Cortex of kidney (tissue), 1 donor: ENCODE measurements at places on chromosomes 11 and 22.

GRCh38 chr11:129319751-129320150 is 55.9 kb upstream of the BARX2 start:
- DNase-seq: no peak

DNA sequence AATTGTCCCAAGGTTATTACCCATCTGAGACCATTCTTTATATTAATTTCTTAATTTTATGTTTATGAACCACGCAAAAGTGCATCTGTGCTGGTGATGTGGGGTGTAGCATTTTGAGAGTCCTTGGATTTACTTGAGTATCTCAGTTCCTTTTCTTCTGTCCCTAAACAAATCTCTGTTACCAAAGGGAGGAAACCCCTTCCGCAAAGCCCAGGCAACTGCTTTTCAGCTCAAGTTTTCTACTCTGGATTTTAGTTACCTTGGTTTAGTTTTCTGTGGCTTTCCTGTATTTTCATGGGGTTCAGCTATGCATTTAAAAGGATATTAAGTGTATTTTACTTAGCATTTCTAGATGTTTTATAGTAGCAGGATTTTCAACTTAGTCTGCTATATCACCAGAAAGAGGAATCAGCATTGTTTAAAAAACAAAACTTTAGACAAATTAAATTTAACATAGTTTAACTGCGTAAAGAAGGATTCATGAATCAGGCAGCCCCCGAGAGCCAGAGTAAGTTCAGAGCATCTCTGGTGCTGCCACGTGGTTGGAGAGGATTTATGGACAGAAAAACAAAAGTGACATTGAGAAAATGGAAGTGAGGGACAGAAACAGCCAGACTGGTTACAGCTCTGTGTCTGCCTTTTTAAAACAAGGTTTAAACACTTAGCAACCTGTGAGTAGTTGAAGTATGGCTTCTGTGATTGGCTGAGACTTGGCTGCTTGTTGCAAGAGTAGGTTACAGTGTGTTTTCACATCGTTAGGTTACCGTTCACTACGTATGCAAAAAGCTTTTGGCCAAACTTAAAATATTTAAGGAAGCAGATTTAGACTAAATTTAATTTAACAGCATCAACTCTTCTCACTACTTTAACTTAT is 9.6 kb downstream of the ADM start:
- no peak for DNase-seq

GRCh38 chr22:31879585-31879984 is 64.8 kb upstream of the YWHAH start:
- DNase-seq: no peak

GRCh38 chr11:72721689-72722049 is 30.5 kb downstream of the ARAP1 start:
- no peak for DNase-seq

DNA sequence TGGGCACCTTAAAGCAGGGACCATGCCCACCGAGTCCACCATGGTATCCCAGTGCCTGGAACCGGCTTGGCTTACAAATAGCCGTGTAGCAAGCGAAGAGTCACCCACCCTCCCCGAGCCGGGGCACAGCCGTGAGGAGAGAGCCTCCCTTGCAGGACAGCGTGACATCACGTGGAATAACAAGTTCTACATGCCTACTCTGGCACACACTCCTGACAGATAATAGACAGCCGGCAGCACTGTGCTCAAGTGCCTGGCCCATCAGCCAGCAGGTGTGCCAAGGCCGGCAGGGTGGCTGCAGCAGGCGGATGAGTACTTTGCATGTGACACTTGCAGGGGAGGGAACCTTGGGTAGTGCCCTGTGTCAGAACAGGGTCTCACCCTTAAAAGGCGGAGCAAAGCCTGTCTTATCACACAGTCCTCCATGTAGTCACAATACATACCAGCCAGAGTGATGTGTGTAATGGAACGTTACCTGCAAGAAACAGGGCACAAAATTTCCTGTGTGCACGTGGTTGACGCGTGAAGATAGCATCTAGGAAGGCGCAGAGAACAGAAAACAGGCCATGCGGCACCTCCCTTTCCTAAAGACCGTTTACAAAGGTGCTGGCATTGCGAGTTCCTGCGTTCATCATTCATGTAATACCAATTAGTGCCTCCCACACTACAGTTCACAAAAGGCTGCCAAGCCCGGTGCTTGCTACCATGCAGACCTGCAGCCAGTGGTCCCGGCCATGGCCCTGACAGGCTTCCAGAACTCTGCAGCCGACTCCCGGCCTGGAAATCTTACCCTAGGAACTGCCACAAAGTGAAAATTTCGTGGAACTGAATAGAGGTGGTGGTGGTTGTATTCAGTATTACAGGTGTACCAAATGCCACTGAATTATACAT is 16.4 kb downstream of the TOM1 start:
- DNase-seq: no peak

DNA sequence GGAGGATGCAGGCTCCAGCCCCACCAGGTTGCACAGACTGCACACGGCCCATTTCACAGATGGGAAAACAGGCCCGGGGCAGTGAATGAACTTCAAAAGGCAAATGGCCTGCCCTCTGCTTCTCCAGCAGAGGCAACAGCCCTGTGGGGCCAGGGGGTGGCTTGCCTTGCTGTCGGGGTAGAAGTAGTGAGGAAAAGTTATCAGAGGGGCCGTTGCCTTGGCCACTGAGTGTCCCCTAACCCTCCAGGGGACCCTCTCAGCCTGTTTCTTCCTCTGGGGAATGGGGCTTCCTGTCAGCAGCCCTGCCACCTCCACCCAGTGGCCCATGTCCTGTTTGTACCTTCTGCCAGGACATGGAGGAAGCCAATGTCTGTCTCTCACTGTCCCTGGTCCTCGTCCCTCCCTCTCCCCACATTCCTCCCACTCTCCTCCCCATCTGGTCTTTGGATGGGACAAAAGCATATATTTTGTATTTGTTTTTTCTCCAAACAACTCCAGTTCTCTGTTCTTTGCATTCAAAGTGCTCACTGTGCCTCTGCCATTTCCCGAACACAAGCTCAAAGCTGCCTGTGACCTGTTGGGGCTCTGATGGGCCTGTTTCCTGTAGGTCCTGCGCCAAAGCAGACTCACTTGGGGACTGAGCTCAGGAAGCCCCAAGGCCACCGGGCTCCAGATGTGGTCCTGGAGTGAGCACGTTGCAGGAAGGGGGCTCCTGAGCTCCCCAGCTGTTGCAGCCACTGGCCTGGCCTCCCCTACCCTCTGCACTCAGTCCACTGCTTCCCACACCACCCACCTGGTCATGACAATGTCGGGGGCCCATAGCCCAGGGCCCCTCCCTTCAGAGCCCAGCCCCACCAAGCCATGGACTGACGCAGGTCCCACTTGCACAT is 9.5 kb downstream of the MAP4K2 start:
- no peak for DNase-seq

GRCh38 chr11:72562431-72562830 is 111.8 kb downstream of the PDE2A start:
- DNase-seq: no peak
